Anterior cingulate cortex (tissue), 58 donors: ENCODE measurements at places on chromosomes 11 and 22.
A peak's percentile ranks its signal among the peaks of the same experiment; 100 is the strongest.

DNA sequence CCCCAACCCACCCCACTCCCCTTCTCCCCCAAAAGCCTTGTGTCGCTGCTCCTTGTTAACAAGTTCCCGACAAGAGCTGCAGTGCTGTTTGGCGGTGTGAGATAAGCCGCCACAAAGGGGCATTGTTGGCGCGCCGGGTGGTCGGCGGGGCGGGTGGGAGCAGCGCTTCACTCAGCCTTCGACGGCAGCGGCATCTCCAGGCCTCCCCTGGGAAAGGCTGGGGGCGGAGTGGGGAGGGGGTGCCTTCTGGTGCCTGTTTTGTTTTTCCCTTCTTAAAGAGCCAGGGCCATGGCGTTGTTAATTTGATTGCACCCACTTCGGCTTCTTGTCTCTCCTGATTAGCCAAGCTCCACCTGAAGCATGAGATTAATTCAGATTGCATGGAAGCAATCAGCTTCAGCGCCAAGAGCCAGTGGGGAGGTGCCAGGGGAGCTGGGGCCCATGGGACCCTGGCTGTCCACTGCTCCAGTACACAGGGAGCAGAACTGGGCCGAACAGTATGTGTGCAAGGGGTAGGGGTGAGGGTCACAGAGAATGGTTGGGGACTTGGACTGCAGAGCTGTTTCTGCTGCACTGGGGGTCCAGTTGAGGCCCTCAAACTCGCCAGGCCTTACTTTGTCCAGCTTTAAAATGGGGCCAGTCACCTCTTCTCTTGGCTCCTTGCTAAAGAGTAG is 165.1 kb downstream of the CEP164 start:
- DNase-seq = no peak

DNA sequence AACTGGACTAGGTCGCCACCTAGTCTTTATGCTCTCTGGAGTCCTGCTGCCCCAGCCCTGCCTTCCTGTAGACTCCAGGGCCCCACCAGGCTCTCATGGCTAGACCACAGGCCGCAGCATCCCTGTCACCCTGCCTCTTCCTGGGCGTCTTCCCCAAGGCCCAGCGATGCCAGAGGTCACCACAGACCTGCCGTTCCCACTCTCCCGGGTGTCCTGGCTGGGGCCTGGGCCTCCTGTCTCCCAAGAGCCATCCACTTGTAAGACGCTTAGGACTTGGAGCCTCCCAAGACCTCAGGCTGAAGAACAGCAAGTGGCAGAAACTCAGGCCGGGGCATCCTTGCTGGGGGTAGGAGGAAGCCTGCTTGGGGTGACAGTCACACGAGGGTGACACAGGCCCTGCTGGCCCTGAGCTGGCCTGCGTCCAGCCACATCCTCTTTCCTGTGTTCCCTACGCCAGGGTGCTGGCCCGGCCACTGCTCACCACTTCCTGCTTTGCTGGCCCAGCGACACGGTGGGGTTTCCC is 2.0 kb upstream of the TCIRG1 start:
- DNase-seq = no peak

DNA sequence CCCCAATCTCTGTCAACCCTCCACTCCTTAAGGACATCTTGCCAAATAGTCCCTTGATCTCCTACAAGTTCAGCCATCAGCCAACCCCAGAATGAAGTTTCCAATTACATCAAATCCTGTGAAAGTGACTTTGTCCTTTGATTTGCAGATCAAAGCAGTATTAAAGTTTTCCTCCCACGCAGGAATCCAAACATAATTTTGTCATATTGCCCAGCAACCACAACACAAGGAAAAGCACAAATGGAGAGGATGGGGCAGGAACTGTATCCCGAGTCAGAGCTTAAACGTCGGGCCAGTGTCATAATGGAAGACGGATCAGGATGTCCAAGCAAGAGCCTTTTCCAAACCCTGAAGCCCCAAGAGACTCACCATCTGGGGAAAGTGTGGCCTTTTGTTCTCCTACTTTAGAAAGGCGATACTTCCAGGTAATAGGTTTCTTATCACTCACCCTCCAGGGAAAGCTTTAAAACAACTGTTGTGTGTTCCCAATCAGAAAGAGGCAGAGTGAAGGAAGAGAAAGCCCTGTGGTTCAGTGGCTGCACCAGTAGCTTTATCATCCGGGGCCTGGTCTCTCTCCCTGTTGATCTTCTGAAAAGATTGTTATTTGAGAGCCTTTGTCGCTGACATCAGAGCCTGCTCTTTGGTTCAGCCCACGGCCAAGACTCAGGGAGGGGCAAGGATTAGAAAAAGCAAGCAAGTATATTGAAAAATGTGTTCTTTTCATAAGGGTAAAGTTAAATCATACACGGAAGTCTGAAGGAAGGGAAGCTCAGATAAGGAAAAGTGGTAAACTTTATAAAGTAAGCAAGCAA is 41.7 kb downstream of the EXPH5 start:
- DNase-seq = no peak

DNA sequence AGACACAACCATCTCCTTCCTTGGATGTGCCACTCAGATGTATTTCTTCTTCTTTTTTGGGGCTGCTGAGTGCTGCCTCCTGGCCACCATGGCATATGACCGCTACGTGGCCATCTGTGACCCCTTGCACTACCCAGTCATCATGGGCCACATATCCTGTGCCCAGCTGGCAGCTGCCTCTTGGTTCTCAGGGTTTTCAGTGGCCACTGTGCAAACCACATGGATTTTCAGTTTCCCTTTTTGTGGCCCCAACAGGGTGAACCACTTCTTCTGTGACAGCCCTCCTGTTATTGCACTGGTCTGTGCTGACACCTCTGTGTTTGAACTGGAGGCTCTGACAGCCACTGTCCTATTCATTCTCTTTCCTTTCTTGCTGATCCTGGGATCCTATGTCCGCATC is 489 bp downstream of the OR10A4 start:
- DNase-seq = no peak

- no peak for DNase-seq
Measured at GRCh38 chr11:74471668-74472429, 4.5 kb upstream of the KCNE3 start.

GRCh38 chr11:68447015-68447801 is 13.3 kb upstream of the PPP6R3 start:
- DNase-seq = peak; percentile 3

DNA sequence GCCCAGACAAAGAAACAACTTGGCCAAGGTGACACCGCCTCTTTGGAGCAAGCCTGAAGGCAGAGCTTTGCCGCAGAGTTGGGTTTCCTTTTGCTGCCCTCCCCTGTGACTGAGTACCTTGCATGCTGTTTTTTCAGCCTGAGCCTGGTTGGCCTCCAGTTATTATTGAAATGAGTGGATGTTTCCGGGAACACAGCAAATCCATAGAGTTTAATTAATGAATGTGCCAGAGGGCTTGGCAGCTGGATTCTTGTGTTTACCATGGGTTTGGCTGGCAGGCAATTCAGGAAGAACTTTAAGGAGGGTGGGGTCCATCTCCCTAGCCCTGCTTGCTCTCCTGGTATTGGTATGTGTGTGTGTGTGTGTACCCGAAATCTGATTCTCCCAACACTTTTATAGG is 65.6 kb upstream of the CRYBB3 start:
- DNase-seq = no peak

GRCh38 chr11:95507794-95508193 is 276.8 kb upstream of the SESN3 start:
- no peak for DNase-seq

GRCh38 chr11:2796091-2796490 is 89.5 kb downstream of the CDKN1C start:
- DNase-seq = no peak

DNA sequence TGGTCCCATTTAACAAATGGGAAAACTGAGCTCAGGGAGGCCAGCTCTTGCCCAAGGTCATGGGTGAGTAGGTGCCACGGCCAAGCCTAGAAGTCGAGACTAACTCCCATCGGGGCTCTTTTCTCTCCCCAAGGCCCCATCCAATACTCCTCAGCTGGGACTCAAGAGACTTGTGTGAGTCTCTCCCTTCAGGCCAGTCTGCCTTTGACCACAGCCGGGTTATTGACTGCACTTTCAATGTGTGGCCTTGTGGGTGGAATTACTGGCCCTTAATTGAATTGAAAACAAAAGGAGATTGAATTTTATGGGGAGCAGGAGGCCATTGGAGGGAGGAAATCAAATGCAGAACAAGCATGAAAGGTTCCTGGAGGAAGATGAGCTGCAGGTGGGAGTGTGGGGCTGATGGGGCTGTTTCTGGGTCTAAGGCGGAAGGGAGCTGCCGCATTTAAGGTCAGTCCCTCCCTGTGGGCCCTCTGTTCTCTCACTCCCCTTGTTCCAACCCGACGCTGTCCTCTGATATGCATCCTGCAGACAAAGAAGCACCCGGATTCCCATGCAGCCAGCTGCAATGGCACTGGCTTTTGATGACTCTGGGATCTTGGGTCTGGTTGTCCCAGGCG is 552.8 kb downstream of the MIAT start:
- no peak for DNase-seq

- DNase-seq = no peak
Measured at GRCh38 chr22:40281717-40282116, 64.6 kb upstream of the ADSL start.

DNA sequence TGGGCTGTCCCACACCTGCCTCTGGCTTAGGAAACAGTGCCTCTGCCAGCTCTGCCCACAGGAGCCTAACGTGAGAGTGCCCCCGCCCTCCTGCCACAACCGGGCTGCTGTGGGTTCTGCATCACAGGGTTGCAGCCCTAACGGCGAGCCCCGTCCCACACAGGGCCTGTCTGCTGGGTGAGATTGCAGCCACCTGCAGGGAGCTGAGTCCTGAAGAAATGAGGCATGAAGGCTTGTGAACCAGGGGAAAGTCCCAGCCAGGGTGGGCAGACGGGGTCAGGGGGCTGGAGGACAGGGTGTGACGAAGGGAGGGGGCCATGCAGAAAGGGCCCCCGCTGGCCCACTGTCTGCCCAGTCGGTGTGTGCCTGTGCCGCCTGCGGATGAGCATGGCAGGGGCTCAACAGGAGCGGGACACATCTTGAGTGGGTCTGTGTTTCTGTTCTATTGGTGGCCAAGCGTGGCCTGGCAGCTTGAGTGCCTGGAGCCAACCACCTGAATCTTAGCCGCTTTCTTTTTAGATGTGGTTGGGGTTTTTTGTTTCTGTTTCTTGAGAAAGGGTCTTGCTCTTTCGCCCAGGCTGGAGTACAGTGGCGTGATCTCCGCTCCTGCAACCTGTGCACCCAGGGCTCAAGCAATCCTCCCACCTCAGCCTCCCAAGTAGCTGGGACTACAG is 38.9 kb downstream of the CTTN start:
- DNase-seq = no peak

GRCh38 chr22:23080613-23081290 is 10.4 kb downstream of the GNAZ start:
- peak; percentile 25 for DNase-seq

- no peak for DNase-seq
Measured at GRCh38 chr11:78350091-78350645, 67.5 kb downstream of the GAB2 start.

- no peak for DNase-seq
Measured at GRCh38 chr11:75721852-75722668, 4.4 kb downstream of the MOGAT2 start.

- DNase-seq = no peak
Measured at GRCh38 chr11:13672576-13673210, 4.2 kb downstream of the FAR1 start.

GRCh38 chr22:46738647-46739093 is 618 bp upstream of the CERK start:
- no peak for DNase-seq

DNA sequence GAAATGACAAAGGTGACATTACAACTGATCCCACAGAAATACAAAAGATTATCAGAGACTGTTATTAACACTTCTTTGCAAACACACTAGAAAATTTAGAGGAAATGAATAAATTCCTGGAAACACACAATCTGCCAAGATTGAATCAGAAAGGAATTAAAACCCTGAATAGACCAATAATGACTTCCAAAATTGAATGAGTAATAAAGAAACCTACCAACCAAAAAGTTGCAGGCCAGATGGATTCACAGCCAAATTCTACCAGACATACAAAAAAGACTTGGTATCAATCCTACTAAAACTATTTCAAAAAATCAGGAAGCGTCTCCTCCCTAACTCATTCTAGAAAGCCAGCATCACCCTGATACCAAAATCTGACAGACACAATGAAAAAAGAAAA is 17.2 kb downstream of the RAB38 start:
- DNase-seq = no peak

- peak; percentile 13 for DNase-seq
Measured at GRCh38 chr22:31321421-31321820, 24.7 kb downstream of the PATZ1 start.

DNA sequence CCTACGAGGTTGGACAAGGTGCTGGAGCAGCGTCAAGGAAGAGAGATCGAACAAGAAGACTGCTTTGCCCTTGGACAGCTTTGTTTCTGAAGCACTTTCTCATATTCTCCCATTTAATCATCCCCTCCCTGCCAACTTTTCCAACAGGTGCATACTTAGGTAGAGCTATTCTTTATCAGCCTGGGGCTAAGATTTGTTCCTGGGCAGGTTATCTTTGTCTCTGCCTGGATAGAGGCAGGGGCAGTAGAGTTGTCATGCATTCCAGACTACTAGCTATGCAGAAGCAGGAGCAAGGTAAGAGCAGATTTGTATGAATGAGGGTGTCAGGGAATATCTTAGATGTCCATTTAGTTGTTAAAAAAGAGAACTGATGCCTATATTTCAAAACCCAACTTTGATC is 82.3 kb downstream of the PTPRJ start:
- DNase-seq = no peak

- no peak for DNase-seq
Measured at GRCh38 chr11:12189543-12190235, 79.3 kb downstream of the MICAL2 start.

DNA sequence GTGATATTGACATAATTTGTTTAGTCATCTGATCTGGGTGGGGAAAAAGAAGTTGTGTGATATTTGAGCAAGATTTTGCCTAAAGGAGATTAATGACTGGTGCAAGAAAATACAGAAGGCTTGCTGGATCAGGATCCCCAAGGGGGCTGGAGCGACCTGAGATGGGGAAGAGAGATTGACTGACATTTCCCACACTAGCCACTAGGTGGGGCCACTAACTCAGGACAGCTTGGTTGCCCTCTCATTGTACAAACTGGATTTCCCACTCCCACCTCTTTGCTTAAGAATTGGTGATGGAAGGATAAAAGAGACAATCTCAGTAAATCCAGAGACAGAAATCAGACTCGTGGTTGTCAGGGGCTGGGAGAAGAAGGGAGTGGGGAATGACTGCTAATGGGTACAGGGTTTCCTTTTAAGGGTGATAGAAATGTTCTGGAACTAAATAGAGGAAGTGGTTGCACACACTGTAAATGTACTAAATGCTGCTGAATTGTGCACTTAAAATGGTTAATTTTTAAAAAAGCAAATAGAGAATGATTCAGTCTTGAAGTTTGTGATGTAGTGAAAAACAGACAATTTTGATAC is 50.7 kb downstream of the CTTN start:
- no peak for DNase-seq
